Suprapubic skin (tissue), 4 donors: ENCODE measurements at places on chromosomes 2 and 18. TPM values are rescaled to one million over a fixed set of nuclear protein-coding genes. Genes with fewer than 3 reads are reported as not detected.

Gene ANKRD29
- total RNA-seq, result 1.5 TPM

Gene SPAG16
- 31.4 TPM for total RNA-seq

Gene ADRA2B
- total RNA-seq, result 1.4 TPM

Gene ANKRD30BL
- total RNA-seq, result not detected

Gene CDH2
- total RNA-seq, result 0.47 TPM
